ENCODE measurements at places on chromosomes 7 and 10.

- no peak for DNase-seq
These were observed 179.9 kb upstream of the PRKCQ start for GRCh38 chr10:6759961-6760360.

DNA sequence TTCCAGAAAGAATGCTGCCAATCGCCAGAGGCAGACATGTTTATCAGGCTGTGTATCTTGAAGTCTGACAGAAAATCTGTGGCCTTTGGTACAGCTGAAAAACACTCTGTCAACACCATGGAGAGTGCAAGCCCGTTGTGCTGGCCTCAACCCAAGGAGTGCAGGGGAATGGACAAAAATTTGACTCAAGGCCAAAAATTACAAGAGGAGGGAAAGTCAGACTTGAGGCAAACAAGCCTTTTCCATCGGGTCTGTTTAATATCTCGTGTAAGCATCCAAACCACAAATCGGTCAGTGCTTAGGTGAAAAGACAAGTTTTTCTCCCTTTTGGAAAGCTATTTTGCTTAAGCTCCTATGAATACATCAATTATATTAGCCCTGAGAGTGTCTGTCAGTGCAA is 305.3 kb upstream of the NFE2L3 start:
- DNase-seq: no peak

DNA sequence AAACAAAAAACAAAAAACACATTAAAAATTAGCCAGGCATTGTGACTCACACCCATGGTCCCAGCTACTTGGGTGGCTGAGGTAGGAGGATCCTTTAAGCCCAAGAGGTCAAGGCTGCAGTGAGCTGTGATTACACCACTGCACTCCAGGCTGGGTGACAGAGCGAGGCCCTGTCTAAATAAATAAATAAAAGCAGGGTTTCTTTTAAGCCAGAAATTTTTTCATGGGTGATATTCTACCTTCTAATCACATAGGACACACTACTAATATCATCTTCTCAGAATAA is 14.2 kb upstream of the SVIL start:
- no peak for DNase-seq

GRCh38 chr10:109215291-109216075 is 707.8 kb downstream of the XPNPEP1 start:
- no peak for DNase-seq

DNA sequence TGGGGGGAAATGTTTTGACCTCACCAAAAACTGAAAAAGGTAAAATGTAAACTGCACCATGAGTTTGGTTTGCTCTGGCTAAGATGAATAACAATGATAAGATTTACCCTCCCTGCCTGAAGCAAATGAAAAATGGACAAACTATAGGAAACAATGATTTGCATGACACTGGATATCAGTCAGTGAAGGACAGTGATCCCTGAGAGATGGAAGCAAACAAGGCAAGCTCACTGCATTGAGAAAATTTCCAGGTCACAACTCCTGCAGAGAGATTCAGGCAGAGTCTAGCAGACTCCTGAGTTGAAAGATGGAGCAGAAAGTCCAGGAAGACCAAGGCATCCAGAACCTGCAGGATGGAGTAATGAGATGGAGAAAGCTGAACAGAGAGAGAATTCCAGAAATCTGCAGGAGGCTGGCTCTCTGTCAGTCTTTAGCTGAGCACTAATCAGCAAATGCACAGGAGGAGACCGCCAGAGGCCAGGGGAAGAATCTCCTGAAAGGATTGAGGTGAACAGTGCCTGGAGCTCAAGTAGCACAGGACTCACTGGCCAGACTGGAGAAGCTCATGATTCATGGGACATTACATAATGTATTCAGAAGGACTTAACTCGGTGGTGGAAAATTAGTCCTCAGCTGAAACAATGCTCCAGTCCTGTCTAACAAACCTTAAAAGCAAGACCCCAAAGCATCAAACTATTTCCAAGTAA is 51.2 kb upstream of the PALS2 start:
- DNase-seq: no peak

DNA sequence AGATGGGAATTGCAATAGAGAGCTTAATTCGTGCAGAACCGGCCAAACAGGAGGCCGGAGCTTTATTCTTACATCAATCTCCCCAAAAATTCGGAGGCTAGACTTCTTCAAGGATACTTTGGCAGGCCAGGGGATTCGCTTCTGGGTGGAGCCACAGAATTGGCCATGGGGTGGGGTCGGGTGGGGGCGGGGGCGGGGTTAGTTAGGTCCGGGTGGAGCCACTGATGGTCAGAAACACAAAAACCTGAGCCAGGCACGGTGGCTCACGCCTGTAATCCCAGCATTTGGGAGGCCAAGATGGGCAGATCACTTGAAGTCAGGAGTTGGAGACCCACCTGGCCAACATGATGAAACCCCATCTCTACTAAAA is 87.5 kb downstream of the SEPTIN14 start:
- DNase-seq: no peak
